ENCODE measurements at places on chromosomes 16 and 17. TPM values are rescaled to one million over a fixed set of nuclear protein-coding genes. Genes with fewer than 3 reads are reported as not detected.
A peak's percentile ranks its signal among the peaks of the same experiment; 100 is the strongest.

DNA sequence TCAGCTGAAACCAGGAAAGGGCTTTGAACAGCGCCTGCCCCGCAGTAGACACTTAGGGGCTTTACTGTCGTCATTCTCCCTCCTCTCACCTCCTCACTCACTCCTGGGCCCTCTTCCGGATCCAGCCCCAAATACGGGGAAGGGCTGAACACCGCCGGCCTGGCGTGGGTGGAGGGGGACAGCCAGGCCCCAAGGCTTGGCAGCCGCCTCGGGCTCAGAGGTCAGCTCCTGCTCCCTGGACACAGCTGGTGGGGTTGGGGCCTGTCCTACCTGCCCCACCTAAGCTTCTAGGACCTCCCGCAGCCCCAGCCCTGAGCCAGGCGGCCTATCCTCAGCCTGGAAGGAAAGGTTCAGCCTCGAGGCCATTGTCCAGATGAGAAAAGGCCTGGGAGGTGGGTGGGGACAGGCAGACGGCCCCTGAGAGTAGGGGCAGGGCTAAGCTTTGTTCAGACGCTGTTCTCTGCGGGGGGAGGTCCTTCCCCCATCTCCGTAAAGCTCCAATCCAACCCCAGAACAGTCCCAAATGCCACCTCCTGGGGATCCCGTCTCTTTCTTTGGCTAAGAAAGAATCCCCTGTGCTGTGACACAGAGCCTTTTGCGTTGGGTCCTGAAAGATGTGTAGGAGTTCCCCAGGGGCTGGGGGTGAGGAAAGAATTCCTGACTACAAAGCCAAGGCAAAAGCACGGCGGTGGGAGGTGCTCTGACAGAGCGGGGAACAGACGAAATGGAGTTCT lies 881 bp upstream of the LLGL1 start:
- peak; percentile 66 for DNase-seq

- DNase-seq, result no peak
Observed at GRCh38 chr17:83010206-83011200, 68.9 kb upstream of the METRNL start.

DNA sequence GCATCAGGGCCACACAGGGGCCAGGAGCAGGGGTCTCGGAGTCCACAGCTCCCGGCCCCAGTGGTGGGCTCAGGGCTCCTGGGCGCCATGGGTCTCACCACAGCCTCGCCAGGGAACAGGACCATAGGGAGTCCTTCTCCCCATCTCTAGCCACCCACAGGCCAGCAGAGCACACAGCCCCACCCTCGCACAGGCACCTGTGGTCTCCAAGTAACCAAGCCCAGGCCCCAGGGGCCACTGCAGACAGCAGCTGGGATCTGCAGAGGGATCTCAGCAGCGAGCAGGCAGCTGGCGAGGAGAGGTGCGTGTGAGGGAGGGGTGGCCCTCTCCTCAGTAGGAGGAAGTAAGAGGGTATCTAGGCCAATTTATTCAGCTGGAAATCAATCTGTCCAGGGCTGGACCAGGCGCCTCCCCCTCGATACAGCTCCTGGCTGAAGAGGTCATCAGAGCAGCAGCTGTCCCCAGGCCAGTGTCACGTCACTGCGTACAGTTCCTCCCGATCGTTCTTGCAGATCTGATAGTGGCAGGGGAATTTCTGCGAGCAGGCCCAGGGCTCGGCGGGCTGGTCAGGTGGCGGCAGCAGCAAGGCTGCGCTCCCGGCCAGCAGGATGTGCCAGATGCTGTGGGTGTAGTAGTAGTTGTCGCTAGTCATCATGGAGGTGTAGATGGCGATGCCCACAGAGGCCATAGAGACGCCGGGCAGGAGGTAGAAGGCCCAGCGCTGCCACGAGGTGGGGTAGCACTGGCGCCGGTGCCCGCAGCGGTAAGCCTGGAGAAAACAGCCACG lies 1.4 kb upstream of the MRPL28 start:
- DNase-seq, result no peak

DNA sequence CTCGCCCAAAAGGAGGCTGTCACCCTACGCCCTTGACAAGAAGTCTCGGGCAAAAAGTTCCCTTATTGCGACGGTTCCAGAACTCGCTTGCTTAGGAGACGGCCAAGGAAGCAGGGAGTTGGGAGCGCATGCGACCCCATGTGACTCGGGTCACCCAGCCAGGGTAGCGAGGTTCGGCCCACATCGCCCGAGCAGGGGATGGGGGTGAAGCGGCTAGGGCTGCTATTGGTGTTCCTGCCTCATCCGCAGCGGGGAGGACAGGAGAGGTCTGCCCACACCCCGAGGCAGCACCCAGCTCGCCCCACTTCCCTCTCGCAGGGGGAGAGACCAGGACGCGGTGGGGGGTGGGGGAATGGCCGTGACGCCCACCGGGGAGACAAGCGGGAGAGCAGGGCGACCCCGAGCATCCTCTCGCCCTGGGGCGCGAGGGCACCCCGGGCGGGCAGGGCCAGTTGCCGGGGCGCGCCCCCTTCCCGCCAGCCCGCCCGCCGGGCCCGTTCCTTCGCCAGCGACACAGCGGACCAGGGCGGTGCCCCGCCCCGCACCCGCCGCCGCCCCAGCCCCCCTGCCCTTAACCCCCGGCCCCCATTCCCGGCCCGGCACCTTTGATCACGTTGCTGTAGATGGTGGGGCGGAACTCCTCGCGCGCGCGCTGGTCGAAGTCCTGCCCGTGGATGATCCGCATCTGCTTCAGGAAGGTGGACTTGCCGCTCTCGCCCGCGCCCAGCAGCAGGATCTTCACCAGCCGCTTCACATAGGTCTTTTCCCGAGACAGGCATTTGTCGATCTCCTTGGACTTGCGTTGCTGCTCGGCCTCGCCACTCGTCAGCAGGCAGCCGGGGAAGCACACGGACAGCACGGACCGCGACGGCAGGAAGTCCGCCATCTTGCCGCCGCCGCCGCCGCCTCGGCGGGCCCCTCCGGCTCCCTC lies 567 bp downstream of the GNA13 start:
- peak; percentile 59 for DNase-seq

DNA sequence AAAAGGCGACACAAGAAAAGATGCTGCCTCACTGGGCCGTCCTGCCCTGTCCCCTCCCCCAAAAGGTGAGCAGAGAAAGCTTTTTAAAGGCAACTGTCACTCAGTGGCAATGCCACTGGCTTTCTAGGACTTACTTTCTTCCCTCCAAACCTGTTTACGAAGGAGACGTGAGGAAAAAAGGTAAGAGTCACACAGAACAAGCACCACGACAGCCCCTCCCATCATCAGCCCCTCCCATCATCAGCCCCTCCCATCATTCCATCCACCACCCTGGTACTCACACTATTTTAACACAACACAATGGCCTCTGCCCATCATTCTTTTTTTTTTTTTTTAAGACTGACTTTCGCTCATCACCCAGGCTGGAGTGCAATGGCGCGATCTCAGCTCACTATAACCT lies 77.1 kb downstream of the NXN start:
- no peak for DNase-seq

The RNF166 gene
- total RNA-seq, result 29.9 TPM

GRCh38 chr17:16814439-16814838 lies 124.4 kb downstream of the CCDC144A start:
- DNase-seq, result no peak

The ITGAL gene
- total RNA-seq, result 3.1 TPM

The TMEM235 gene
- 0.96 TPM for total RNA-seq

The DCAKD gene
- 14.9 TPM for total RNA-seq

- no peak for DNase-seq
Observed at GRCh38 chr17:35915153-35915964, 15.2 kb downstream of the RDM1 start.

The TMEM132E gene
- total RNA-seq, result 0.48 TPM

- DNase-seq, result no peak
Observed at GRCh38 chr16:69181-69580, 3.2 kb downstream of the RHBDF1 start.

GRCh38 chr17:17395246-17395802 lies 81.5 kb upstream of the MED9 start:
- DNase-seq, result no peak

GRCh38 chr17:41339571-41340172 lies 11.0 kb downstream of the KRT33A start:
- no peak for DNase-seq

GRCh38 chr16:11212798-11213196 lies 43.2 kb downstream of the SOCS1 start:
- DNase-seq, result no peak

- no peak for DNase-seq
Observed at GRCh38 chr16:17213025-17213424, 257.7 kb downstream of the XYLT1 start.

- DNase-seq, result peak; percentile 62
Observed at GRCh38 chr16:72189865-72190371, 18.0 kb upstream of the PMFBP1 start.

DNA sequence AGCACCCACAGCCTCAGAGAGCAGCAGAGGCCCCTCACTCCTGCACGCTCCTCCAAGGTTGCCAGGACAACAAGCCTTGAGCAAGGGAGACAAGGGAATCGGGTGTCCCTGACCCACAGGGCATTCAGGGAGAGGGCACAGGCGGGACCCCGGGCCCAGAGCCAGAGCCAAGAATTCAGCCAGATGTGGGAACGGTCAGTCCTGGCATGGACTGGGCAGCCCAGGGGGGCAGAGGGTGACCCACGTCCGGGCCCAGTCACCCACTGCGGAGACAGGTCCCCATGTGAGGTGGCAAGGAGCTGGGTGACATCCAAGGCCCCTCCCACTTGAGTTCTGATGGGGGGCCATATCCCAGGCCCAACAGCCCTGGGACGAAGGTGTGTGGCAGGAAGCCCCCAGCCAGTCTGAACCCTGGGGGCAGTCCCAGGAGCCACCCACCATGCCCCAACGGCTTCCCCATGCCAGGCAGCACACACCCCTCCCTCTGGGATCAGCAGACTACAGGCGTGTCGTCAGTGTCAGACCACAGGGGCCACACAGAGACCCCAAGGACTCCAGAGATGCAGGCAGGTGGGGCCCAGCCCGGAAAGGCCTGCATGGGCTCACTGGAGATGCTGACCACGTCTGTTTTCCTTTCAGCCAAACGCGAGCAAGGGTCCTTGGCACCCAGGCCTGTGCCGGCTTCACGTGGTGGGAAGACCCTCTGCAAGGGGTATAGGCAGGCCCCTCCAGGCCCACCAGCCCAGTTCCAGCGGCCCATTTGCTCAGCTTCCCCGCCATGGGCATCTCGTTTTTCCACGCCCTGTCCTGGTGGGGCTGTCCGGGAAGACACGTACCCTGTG lies 23.0 kb downstream of the USP6 start:
- no peak for DNase-seq

GRCh38 chr16:57306676-57307341 lies 22.3 kb upstream of the PLLP start:
- DNase-seq, result no peak

DNA sequence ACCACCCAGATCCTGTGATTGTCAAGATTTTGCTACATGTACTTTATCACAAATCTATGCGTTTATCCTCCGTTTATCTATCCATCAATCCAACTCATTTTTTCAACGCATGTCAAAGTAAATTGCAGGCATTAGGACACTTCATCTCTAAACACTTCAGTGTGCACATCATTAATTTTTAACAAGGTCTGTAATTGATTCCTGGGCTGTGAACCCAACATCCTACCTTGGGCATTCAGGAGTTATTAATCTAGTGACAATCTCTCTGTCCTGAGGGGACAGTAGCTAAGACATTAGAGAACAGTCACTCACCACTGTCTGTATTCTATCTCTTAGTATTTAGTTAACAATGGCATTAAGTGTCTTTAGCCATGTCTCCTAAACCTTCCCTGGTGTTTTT lies 264.7 kb downstream of the SOX9 start:
- DNase-seq, result no peak

GRCh38 chr17:58382108-58382871 lies 30.3 kb upstream of the SUPT4H1 start:
- DNase-seq, result no peak

DNA sequence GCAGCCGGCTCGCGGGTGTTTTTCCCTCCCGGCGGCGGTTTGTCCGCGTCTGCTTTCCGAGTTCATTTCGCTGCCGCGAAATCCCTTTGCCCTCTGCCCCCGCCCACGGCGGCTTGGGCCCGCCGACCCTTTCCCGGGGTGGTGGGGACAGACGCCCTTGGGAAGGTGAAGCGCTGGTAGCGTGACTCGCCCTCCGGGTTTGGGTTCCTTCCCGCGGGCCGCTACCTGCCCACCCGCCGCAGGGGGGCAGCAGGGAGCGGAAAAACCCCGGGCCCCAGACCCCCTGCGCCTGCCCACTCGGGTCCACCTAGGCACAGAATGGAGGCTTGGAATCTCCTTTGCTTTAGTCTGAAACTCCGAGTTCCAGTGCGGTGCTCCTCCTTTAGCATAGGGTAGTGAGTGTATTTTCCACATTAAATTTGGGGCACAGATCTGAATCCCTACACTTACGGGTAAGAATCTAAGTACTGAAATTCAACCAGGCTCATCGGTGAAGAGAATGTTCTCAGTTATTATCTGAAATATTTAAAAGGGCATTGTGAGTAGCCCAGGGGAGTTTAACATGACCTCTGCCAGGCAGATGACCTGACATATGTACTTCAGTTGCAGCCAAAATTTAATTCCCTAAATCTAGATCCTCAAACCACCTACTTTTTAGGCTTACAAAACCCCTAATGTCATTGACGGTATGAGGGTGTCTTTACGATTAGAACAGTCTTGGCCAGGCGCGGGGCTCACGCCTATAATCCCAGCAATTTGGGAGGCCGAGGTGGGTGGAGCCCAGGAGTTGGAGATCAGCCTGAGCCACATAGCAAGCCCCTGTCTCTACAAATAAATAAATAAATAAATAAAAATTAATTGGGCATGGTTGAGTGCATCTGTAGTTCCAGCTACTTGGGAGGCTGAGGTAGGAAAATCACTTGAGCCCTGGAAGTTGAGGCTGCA lies 1.0 kb downstream of the NME2 start:
- no peak for DNase-seq

The AIPL1 gene
- 2.2 TPM for total RNA-seq

DNA sequence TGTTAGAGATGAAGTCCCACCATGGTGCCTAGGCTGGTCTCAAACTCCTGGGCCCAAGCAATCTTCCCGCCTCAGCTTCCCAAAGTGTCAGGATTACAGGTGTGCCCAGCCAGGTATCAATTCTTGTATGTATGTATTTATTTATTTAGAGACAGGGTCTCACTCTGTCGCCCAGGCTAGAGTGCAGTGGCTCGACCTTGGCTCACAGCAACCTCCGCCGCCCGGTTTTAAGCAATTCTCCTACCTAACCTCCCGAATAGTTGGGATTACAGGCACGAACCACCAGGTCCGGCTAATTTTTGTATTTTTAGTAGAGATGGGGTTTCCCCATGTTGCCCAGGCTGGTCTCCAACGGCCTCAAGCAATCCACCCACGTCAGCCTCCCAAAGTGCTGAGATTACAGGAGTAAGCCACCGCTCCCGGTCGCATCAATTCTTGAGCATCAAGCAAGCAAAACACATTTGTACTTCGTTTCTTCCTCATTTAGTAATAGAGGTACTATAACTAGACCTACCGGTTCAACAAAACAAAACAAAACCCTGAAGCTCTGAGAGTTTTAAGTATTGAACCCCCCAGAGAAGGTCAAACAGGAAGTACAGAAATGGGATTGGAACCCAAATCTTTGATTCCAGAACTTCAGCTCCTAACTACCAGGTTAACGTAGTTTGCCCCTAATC lies 1.0 kb upstream of the ZNF500 start:
- DNase-seq, result no peak
